ENCODE measurements at places on chromosomes 2 and 18.

DNA sequence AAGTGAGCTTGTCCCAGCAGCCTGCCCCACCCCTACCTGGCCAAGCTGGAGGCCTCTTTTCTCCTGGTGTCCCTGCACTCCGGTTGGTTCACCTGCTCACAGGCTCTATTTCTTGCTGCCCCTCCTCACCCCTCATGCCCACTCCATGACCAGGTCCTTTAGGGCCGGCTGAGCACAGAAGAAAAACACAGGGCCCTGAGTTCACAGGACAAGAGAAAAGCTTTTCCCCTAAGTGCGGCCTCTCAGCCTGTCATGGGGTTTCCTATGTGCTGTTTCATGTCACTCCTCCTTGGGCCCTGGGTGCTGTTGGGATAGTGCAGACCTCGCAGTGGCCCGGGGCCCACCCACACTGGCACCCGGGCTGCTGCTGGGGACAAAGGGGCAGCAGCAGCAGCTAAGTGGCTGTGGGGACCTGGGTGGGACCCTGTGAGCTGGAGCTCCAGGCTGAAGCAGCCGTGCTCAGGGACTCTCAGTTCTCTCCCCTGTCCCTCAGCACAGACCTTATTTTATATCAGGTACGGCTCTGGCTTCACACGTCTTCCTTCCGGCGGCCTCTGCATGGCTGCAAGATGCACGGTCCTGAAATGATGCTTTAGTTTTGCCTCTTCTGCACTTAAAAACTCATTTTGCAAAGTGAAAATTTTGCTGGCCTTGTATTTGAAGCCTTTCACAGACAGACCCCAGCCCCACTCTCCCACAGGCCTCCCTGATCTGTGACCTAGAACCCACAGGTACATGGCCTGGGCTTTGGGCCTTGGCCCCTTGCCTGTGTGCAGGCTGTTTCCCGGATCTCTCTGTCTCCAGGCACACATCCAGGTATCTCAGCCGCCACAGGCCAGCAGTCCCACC, 71.8 kb downstream of the SH3RF3 start:
- DNase-seq: no peak

DNA sequence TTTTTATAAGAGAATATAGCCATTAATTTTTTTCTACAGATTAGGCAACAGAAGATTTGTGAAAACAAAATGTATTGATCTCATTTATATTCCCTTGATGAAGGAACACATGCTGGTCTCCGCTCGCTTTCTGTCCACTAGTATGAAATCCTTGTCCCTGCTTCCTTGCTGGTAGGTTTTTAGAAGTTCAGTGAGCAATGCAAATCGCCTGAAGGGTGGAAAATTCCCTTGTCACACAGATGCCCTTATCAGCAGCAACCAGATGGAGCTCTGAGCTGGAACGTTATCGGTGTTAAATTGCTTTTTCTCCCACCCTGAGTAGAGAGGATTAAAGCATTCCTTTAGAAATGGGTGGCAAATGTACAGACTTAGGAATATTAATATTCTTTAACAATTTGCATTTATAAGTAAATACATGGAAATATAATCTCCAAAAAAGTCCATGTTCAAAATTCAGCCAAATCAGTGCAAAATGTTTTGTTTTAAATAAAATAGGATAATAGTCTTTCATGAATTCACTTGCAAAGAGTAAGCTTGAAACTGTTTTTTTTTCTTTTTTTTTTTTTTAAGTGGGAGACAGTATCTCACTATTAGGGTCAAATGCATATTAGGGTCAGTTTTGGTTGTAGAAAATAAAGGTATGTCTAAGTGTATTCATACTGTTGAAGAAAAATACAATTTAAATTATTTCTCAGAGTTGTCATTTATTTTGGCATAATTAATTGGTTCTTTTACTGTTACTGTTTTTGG, 164.0 kb upstream of the MYO3B start:
- no peak for DNase-seq

DNA sequence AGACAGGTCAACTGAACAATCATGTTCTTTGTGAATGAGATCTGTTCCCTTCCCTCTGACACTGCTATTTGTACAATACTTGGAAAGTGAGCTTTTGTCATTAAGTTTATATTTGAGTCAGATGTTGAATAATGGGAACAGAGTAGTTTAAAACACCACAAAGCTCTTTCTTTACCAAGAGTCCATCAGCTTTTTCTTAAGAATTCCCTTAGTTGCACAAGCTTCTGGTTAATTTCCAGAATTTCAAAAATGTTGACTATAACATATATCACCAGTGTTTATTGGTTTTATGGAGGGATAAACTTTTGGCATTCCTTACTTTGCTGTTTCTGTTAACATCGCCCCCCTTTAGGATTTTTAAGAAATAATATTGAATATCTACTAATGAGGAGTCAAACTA, 403.7 kb downstream of the CCDC85A start:
- DNase-seq: no peak

- no peak for DNase-seq
These were observed 786.3 kb downstream of the SOCS6 start for GRCh38 chr18:71075147-71075546.
